Hematopoietic multipotent progenitor cell treated with erythropoietin and hydrocortisone succinate and interleukin-3 and kit ligand, for 17 days (in vitro differentiated cells): ENCODE measurements at places on chromosomes 6 and 20.
A peak's percentile ranks its signal among the peaks of the same experiment; 100 is the strongest.

DNA sequence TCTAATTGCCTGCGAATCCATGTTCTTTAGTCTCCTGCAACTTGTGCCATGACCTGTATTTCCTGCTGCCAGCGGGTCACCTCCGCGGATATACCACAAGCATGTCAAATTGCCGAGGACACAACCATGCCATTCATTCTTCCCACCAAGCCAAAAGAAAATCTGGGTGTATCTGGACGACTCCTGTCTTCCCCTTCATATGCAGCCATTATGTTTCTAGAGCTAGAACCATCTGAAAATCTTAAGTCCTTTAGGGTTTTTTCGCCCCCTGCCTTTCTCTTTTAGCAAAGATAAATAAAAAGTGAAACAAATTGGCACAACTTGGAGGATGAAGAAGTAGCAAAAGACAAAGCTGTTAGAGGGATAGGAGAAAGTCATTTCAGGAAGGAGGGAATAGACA, 242.6 kb downstream of the ARID1B start:
- DNase-seq: peak; percentile 32

- DNase-seq: no peak
These were observed 22.4 kb upstream of the FKBP1C start for GRCh38 chr6:63188828-63189227.

DNA sequence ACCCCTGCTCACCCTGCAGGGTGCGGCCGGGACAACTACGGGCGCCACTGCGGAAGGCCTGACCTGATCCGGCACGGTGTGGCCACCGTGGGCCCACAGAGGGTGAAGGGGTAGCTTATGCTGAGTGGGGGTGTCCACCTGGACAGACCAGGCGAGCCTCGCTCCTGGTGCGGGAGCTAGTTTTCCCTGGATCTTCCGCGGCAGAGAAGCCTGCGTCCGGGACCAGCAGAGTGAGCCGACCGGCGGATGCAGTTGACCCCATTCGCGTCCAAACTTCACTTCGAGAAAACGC, 38.2 kb downstream of the NCR2 start:
- no peak for DNase-seq

DNA sequence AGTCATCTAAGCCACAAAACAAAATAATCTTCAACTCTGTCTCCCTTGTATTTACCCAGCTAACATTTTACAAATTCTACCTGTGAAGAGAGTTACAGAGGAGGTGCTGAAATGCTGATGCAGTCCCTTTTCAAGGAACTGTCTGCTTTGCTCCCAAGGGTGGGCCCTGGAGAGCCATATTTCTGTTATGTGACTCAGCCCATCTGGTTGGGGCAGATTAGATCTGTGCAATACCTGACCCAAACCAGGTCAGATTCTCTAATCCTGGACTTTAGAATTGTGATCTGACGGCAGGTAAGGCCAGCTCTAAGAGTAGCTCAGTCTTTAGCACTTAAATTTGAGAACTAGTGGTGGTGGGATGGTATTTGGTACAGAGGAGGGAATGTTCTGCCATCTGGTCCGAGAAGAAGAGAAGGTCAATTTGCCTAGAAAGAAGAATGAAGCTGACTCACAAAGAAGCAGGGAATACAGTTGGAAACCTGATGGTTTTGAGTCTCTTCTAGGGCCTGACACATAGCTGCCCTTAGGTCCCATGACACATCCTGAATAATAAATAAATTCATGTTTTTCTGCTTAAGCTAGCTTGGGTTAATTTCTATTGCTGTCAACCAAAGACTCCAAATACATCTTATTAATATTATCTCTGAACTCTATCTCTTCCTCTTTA, 8.1 kb downstream of the ZNF311 start:
- DNase-seq: no peak

GRCh38 chr6:166336847-166337246, 5.5 kb downstream of the SFT2D1 start:
- DNase-seq: no peak

- no peak for DNase-seq
These were observed 24.7 kb upstream of the KCNK16 start for GRCh38 chr6:39347206-39347605.

GRCh38 chr6:26021001-26021349, 58.4 kb downstream of the TRIM38 start:
- no peak for DNase-seq

- DNase-seq: no peak
These were observed 168.3 kb upstream of the SPACA1 start for GRCh38 chr6:87879132-87879861.

- peak; percentile 32 for DNase-seq
These were observed 3.2 kb upstream of the DEF6 start for GRCh38 chr6:35294308-35294945.

DNA sequence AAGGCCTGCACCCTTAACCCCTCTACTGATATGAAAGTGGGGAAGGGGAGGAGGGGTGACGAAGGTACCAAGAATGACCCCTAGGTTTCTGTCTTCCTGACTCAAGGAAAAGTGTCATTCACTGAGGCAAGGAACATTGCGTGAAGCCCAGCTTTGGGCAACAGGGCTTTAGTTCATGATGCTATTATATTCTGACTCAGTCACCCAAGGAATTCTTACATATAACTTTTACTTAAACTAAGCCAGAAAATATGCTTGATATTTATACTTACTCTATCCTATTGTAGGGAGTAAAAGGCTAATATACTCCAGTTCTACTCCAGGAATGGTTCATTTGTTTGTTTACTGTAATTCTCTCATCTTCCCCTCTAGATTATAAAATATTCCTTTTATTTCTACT, 60.5 kb downstream of the DOP1A start:
- no peak for DNase-seq

DNA sequence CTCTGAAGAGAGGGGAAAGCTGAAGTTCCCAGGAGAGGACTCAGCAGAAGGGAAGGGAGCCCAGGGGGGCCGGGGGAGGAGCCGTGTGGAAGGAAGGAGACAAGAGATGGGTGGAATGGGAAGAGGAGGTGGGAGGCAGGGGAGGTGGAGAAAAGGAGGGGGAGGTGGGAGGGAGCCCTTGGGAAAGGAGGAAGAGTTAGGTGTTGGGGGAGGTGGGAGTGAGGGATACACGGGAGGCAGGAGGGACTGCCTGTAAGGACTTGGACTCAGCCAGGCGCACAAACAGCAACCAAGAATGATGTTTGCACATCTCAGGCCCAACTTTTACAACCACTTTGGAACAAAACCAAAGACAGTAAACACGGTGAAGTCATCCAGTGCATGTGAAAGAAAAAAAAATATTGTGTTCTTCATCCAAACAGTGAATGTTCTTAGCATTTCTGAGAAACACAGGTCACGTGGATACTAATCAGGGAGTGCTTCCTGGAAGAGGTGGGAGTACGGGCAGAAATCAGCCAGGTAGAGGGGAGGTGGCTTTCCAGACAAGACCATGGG, 17.4 kb upstream of the LSM14B start:
- DNase-seq: no peak

DNA sequence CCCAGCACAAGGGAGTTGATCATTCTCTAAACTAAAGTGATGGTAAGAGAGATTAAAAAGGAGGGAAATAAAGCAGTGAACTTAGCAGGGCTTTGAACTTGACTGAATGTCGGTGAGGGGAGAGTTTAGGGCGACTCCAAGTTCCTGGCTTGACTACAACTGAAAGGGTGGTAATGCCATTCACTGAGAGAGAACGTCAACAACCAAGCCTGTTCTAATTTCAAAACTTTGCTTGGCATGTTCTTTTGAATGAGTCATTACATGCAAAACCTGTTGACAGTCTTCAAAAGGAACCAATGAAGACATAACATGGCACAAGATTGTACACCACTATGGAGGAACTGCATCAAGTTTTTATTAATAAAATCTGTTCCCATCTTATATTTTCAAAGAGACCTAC, 10.3 kb upstream of the MYB start:
- DNase-seq: no peak

DNA sequence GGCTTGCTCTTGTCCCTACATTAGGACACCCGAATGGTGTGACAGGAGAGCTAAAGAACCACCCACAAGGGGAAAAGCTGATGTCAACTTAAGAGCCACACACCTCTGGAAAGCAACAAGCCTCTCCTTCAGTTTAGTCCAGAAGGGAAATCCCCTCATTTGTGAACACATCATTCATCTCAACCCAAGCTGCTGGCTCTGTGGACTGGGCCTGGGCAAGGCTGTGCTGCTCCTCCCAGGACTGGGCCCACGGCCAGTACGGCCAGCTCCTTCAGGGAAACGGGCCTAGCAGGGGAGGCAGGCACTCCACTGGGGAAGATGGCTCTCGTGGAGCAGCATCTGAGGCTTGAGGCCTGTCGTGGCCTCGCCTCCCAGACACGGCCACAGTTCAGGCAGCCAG, 12.8 kb upstream of the SLC4A11 start:
- DNase-seq: no peak

GRCh38 chr6:42448927-42449659, 2.6 kb downstream of the TRERF1 start:
- DNase-seq: no peak

GRCh38 chr6:168603234-168603633, 162.2 kb downstream of the SMOC2 start:
- no peak for DNase-seq

DNA sequence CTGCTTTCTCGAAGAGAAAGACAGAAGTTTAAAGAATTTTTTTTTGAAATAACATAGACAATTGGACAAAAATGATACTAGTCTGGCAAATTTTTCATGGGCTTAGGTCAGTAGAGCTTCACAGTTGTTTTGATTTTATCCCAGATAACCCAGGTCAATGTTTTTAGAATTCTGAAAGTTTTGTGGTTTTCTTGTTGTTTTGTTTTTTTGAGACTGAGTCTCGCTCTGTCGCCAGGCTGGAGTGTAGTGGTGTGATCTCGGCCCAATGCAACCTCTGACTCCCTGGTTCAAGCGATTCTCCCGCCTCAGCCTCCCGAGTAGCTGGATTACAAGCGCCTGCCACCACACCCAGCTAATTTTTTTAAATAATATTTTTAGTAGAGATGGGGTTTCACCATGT, 22.8 kb downstream of the KIF13A start:
- no peak for DNase-seq
